ENCODE measurements at places on chromosomes 5 and 9.

GRCh38 chr9:134778156-134778555, 102.5 kb upstream of the FCN2 start:
- no peak for DNase-seq

DNA sequence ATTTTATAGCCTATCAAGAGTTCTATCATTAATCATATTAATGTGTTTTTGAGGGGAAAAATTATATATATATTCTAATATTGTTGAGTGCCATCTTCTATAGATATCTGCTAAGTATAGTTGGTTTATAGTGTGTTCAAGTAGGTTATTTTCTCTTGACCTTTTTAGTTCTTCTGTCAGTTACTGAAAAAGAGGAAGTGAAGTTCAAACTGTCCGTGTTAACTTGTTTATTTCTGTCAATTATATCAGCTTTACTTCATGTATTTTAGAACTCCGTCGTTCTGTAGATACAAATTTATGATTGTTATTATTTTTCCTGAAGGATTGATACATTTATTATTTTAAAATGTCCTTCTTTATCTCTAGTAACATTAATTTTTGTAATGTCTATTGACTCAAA, 1209.1 kb downstream of the CDH12 start:
- DNase-seq = no peak

DNA sequence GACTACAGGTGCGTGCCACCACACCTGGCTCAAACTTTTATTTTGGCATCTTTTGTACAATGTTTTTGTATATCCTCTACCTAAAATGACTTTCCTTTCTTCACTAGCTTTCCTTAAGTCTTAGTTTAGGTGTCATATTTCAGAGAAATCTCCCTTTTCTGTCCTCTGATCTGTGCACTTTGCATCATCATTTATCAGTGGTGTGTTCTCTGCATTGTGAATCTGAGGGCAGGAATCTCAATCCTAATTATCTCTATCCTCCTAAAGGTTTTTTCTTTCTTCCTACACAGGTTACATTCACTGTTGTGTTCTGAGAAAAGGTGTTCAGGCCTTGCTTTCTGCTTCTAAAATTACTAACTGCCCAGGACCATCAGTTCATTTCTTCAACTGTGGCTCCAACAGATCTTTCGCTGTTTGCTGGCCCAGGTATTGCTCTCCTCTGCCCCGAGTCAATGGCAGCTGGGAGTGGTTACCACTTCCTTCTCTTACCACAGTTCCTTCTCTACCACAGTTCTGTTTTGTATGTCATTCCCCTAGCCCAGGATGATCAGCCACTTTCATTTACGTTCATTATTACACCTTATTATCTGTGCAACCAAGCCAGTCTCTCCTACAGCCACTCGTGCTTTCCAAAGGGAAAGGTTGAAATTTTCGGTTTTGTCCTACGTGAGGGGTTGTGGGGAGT, 14.0 kb downstream of the TGFBR1 start:
- DNase-seq = no peak

- DNase-seq = no peak
Observed at GRCh38 chr5:5066276-5067186, 73.6 kb upstream of the ADAMTS16 start.
